ENCODE measurements at places on chromosomes 12 and 14.

DNA sequence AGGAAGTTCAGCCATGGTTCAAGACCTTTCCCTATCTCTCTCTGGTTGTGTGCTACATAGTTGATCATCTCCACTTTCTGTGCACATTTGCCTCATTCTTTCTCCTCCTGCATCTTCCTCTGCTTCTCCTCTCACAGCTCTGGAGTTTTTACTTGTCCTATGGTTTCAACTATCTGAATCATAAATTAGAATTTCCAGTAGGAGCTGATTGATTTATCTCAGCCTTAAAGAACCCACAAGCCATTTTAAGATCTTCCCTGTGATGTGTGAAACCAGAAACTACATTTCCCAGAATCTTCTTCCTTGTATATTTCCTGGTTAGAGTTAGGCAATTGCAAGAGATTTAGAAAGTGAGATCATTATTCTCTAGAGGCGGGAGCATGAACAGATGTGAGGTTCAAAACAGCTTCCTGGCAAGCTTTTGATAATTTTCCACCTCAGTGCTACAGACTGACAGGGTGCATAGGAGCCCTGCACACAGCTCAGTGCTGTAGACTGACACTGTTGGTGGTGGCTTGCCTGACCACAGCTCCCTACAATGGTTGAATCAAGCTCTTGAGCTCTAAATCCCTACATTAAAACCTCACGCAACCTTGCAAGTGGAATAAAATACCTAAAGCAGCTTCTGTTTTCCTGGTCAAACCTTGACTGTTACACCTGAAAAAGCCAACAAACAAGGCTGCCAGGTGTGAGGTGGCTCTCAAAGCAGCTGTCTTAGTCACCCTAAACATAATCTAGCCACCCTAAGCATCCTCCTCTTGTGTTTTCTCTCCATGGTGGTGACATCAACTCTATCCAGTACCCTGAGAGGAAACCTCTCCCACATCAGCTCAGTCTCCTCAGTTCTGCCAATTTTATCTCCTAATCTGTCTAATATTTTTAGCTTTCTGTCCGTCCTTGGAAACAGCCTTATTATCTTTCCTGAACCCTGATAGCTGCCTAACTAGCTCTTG lies 21.5 kb upstream of the IFNG start:
- DNase-seq, result peak; percentile 20

DNA sequence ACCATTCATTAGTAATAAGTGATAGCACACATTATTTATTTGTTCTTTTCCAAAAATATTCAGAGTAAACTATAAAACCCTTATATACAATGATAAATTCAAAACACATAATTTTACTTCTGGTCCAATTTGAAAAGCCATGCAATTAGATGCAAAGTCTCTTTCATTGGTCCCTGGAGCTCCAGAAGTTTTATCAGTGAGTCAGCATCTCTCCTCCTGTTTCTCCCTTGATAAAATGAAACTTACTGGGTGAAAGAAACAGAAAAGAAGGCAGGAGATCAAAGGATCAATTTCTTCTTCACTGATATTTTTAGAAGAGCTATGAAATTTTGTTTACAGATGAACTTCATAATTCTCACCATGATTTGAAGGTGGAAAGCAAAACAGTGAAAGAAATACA lies 47.5 kb downstream of the IFNG start:
- no peak for DNase-seq

GRCh38 chr14:58747181-58747580 lies 109.4 kb downstream of the DACT1 start:
- no peak for DNase-seq

GRCh38 chr12:2391740-2392331 lies 339.0 kb downstream of the CACNA1C start:
- no peak for DNase-seq

DNA sequence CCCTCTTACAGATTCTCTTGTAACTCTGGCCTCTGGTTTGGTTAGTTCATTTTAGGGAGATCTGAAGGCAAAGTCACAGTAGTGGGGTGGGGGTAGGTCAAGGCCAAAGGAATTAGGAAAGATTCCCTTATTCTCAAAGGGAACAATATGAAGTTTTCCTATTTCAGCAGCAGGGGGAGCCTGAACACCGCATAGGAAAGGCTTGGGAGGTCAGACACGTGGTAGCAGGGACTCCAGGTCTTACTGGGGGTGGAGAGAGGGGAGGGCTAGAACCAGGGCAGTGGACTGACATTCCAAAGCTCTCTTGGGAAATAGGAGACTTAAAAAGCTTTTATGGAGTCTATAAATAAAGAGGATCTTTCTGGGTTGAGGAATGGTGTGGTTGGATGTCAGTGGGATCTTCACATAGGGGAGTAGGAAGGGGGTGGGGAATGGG lies 1.3 kb downstream of the ZC3H10 start:
- peak; percentile 78 for DNase-seq

GRCh38 chr12:12947902-12948301 lies 4.1 kb downstream of the GPRC5D start:
- no peak for DNase-seq

GRCh38 chr14:78292003-78292402 lies 121.8 kb downstream of the NRXN3 start:
- DNase-seq, result no peak

DNA sequence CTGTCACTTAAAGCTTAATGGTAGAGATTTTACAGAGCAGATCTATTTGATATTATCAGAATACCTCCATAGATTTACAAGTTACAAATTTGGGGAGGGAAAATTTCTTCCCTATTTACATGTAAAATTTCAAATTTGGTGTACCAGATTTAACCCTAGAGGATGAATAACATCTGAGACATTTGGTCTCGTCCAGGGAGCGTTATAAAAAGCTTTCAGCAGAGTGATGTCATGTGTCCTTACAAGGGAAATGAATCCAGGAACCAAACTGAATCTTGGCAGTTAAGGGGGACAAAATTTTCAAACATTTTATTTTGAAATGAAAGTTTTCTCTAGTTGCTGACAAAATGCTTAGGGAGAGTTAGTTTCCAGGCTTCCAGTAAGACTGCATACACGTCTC lies 4.5 kb upstream of the CDK17 start:
- DNase-seq, result no peak

DNA sequence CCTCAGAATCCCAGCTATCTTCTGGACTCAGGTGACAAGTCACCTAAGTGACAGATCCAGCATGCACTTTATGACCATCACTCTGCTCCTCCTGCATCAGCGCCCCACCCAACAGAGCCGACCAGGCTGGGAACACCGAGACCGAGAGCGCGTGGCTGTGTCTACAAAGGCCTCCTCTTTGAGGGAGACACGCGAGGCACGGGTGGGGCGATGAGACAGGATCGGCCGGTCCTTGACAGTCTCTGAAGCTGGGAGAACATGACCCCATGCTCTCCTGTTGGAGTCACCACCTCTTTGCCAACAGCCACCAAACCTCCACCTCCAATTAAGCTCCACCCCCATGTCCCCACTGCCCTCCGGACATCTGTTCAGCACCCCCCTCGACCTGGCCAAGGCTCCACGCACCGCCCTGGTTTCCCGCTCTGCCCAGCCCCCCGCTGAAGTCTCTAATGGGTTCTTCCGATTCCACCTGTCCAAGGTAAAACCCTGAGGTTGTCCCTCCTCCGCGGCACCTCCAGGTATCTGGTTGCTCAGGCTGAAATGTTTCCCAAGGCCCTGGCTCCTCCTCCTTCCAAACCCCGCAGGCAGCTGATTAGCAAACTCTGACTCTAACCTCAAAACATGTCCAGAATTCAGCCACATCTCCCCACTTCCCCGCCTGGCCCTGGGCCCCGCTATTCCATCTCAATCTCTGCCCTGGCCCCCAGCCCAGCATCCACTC lies 31.5 kb downstream of the HSP90AA1 start:
- DNase-seq, result no peak

DNA sequence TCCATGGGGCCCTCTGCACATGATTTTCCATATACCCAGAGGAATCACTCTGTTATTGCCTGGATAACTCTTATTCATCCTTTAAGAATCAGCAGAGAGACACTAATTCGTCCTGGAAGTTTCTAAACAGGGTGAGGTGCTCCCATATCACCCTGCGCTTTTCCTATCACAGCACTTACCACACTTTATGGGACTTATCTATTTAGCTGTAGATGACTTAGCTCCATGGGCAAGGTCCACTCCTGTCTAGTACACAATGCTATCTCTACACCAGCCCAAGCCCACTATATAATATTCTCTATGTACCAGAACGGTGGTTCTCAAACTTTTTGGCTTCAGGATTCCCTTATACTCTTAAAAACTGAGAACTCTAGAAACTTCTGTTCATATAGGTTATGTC lies 111.7 kb downstream of the EFCAB11 start:
- DNase-seq, result no peak

DNA sequence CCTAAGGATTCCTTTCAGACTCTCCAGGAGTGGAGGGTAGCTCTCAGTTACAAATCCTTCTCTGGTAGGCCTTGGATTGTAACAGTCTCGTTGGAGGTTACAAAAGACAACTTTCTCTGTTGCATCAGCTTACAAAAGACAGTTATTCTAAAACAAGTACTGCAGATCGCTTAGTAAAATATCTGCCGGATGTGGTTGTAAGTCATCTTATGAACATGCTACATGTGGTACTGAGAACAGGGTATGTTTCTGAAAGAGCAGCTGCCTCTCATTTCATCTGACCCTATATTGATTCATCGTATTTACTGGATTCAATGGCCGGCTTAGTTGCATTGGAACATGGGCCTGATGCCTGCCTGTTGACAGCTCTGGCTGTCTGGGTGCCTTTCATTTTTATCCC lies 157.4 kb downstream of the PTCSC3 start:
- DNase-seq, result no peak

DNA sequence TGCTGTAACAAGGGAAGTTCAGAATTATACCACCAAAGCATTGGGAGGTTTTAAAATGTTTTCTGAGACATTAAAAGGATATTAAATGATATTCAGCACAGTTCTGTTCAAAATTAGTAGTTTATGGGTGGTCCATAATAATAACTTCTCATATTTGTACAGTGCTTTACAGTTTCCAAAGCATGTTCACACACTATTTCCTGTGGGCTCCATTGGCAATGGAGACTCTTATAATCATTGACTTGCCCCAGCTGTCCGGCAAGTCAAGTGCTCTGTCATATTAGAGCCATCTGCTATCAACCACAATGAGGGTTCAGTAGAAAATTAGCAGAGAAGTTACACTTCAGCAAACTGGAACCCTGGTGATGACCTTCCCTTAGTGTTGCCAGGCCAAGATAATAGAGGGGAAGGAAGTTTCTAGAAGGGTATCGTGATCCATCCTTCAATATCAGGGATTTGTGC lies 526.6 kb upstream of the CCDC196 start:
- no peak for DNase-seq

GRCh38 chr14:36663404-36664321 lies 2.0 kb downstream of the PAX9 start:
- no peak for DNase-seq

GRCh38 chr14:71967704-71968103 lies 35.5 kb downstream of the RGS6 start:
- DNase-seq, result no peak

GRCh38 chr14:39447175-39447661 lies 15.0 kb upstream of the FBXO33 start:
- peak; percentile 29 for DNase-seq

DNA sequence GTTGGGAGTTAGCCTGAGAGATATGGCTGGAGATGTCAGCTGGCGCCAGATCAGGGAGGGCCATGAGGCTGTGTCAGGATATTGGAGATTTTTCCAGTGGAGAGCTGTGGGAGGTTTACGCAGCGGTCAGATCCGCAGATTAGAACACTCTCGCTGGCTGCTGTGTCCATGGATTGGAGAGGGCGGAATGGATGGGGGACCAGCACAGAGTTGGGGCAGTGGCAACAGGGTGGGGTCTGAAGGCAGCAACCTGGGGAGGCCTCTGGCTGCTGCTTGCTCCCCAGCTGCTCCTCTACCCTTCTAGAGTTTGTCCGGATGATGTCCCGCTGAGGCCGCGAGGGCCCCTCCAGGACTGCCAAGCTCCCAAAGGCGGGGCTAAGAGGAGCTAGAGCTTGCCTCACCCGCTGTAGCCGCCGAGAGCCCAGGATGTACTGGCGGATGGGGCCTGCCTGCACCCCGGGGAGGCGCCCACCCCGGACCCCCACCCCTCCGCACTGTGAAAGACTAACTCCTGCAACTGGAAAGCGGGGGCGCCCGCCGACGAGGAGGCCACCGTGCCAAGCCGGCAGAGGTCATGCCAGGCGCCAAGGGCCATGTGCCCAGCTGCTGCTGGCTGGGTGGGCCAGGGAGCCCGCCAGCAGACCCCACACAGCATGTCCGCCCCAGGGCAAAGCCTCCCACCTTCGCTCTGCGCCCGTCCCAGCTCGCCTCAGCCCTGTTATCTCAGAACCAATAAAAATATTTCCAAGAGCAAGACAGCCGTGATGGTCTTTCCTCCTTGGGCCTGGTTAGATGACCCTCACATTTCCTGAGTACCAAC lies 20.2 kb upstream of the MLEC start:
- no peak for DNase-seq

DNA sequence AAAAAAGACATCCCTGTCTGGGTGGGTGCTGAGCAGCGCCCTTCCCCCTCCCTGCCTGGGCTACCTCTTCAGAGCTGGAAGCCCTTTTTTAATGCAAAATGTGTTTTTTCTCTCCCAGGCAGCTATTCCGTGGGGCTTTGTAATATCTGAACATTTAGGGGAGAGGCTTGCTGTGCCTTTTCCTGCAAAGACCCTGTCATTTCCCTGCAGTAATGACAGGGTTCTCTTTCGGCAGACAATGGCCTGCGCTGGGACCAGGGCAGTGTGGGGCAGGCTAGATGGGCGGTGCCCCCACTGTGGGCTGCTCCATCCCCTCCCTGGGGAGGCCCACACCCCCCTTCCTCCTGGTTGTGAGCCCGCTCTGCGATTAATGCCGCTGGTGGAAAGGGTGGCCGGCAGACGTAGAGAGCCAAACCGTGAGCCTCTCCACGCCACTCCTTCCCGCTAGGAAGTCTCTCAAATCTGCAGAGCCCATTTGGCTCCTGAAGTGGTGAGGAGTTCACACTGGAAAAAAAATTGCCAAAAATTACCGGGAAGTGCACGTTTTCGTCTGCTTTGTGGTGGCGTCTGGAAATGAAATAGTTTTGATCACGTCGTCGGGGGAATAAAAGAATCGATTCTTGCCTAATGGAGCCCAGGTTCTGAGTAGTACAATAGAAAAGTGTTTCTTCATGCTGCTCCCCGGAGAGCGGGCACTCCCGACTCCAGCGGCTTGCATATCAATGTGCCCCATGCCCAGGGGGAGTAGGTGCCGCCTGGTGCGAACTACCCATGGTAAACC lies 31.5 kb downstream of the KIF26A start:
- no peak for DNase-seq

DNA sequence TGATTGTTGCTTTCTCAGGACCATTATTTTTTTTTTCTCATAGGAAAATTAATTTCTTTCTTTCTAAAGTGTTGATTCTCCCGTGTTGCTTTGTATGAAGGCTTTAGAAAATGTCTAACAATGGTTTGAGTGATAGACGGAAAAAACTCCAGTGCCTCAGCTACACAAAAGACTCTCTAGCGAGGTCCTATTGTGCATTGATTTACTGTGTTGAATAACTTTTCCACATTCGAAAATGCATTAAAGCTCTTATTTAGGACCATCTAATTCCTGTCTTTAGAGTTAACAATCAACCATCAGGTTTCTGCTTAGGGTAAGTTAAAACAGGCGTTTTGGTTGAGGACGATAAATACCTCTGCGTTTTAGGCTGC lies 99.6 kb downstream of the PTPN11 start:
- DNase-seq, result no peak
